ENCODE measurements at places on chromosomes 4 and X.
A peak's percentile ranks its signal among the peaks of the same experiment; 100 is the strongest.

- DNase-seq: no peak
Observed at GRCh38 chr4:25057299-25057698, 26.6 kb upstream of the LGI2 start.

DNA sequence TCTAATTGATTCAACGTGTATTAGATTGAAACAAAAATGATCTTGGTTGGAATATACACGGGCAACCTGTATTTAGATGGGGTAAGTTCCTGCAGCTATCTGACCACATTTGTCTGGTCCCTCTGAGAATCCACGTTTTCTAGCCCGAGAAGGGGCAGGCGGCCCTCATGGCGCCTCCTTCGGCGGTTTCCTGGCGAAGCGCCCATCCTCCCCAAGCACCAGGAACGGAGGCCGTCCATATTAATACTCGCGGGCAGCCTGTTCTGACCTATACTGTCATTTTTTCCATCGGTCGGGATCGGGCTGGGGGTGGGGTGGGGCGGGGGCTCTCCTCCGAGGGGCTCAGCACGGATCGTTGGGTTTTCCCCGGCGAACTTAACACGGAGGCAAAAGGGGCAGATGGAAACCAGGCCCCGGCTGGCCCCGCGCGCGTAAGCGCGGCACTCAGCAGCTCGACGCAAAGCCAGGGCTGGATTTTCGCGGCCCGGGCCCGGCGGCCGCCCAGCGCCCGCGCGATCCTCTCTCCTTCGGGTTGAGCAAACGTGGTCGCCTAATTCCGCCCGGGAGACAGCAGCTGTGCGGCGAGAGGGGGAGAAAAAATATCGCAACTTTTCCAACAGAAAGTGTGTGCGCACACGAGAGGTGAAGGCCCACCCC, 77.2 kb upstream of the BCOR start:
- DNase-seq: no peak

DNA sequence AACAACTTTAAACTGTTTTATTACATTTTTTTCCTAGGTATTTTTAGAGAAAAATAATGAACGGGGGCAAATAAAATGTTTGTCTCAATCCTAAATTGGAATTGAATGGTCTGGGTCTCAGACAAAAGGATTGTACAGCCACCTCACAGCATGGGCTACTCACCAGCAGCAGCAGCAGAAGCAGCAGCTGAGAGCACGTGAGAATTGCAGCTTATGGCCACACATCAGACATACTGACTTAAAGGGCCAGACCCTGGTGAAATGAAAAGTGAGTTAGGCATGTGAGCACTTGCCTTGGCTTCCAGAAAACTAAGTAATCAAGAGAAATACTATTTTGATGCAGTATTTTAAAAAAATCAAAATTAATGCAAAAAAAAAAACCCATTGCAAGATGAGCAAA, 56.6 kb downstream of the AASDH start:
- no peak for DNase-seq

GRCh38 chrX:397575-397974, 10.9 kb upstream of the PPP2R3B start:
- DNase-seq: peak; percentile 35

- no peak for DNase-seq
Observed at GRCh38 chr4:183718876-183719275, 59.8 kb downstream of the TRAPPC11 start.

GRCh38 chr4:70927502-70928137, 25.5 kb downstream of the MOB1B start:
- DNase-seq: no peak

GRCh38 chr4:106062452-106062875, 167.2 kb downstream of the NPNT start:
- DNase-seq: no peak

GRCh38 chr4:94399721-94400120, 52.0 kb upstream of the PDLIM5 start:
- DNase-seq: no peak

DNA sequence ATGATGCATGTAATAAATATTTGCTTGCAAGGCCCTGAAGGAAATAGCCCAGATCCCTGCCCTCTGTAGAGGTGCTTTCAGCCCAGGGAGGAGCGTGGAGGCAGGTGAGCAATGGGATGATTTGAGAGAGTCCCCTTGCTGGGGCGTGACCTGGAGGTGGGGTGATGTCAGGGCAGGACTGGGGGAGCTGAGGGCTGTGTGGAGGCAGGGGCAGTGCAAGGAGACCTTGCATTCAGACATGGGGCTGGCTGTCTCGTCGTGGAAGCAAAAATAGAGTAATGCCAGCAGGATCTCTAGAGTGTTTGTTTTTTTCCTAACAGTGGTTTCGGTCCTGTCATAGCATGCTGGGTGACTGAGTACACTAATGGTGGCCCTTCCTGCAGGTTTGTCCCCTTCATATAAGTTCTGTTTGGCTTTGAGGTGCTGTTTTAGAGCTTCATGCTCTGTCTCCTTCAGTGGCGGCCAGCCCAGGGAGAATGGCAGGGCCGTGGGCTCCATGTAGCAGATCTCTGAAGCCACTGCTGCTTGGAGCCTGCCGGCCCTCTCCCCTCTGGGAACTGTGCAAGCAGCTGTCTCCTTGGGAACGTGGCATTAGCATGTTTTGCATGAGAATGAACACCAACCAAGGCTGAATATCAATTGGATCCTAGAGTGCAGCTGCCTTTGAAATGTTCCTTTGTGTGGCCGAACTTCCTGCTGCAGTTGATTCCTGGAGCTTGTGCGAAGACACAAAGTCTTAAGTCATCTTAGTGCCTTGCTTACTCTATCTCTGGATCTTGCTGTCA, 39.3 kb upstream of the CLDN34 start:
- no peak for DNase-seq

DNA sequence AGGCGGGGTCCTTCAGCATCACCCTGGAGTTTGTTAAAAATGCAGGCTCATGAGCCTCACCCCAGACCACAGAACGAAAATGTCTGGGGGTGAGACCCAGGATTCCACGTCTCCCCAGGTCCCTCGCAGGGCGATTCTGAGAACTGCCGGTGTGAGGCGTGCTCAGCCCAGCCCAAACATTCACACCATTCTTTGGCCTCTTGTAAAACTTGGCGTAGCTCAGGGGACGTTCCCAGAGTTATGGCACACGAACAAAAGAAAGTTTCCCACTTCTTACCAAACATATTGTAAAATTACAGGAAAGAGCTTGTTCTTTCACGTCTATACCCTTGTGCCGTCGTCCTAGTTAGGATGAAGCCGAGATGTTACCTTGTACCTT, 12.9 kb downstream of the CD99 start:
- DNase-seq: no peak

DNA sequence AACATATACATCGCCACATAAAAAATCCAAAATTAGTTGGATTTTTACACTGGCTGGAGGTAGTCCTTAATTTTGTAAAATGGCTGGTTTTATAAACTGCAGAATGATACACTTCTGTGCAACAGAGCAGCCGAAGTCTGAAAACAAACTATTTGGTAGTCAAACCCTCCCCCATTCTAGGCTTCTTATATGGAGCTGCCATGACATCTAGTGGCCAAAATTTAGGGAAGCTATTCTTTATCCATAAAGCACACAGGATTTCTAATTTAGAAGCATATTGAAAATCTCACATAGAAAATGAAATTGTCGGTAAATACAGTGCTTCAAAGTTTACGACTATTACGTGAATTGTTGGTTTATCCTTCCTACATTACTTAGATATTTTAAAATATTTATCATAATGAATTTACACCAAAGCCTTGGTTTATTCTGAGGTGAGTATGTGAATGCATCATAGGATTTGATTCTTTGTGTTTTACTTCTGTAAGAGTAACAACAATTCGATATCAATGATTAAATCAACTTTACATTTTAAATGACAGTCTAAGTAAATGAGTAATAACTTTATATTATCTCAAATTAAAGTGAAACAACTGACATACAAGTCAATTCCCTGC, 113.4 kb upstream of the FAM241A start:
- DNase-seq: peak; percentile 26

DNA sequence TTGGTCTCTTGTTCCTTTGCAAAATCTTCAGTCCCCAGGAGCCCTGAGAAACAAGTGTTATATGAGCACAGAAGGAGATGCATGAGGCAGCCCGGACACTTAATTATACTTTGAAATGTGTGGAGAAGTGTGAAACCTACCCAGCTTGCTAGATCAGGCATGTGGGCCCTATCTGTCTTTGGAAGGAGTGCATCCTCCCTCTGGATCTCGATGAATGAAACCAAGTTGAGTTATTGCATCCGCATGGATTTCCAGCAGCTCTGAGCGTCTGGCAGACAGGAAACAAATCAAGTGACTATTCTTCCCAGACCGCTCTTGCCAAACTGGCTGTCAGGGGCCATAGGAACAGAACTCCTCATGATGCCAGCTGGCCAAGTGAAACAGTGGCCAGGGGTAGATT, 19.6 kb upstream of the SOWAHD start:
- DNase-seq: no peak

GRCh38 chrX:150544835-150545770, 23.3 kb upstream of the MTM1 start:
- DNase-seq: no peak

DNA sequence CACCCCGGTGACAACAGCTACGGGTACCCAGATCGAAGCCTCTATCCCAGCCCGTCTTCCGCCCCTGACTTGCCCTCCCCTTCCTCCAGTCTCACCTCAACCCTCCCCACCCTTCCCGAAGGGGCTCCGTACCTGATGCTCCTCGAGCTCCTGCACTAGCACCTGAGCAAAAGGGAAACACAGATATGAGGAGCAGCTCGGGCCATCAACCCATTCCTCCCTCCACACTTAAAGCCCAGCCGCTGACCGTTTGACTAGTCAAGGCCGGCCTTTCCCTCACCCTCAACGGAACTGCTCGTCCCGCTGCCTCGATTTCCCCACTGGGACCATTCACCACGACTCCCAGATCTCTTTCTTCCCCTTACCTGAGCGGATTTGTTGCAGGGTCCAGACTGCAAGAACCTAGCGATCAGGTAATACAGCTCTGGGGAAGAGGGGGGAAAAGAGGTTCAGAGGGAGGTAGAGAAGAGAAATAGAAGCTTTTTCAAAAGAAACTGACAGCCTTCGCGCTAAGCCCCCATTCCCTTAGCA, 731 bp downstream of the BRWD3 start:
- DNase-seq: no peak

- DNase-seq: no peak
Observed at GRCh38 chr4:84070289-84070688, 428.8 kb downstream of the NKX6-1 start.

GRCh38 chr4:87227751-87228151, 7.3 kb upstream of the KLHL8 start:
- no peak for DNase-seq

DNA sequence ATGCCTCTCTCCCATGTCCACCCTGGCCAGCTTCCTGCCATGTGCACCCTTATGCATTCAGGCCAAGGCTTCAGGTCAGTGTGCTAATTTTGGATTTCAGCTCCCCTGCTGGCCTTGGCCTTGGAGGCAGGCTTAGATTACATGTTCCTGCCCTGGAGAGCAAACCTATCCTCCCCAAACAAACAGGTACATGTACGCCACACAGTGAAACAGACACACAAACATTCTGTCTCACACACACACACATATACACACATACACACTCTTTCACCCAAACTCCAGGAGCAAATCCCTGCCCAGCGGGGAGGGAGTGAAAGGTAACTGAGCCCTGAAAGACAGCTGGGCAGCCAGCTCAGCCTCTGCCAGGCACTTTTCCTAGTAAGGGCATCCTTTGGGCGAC, 62.7 kb upstream of the ARHGAP36 start:
- DNase-seq: no peak

DNA sequence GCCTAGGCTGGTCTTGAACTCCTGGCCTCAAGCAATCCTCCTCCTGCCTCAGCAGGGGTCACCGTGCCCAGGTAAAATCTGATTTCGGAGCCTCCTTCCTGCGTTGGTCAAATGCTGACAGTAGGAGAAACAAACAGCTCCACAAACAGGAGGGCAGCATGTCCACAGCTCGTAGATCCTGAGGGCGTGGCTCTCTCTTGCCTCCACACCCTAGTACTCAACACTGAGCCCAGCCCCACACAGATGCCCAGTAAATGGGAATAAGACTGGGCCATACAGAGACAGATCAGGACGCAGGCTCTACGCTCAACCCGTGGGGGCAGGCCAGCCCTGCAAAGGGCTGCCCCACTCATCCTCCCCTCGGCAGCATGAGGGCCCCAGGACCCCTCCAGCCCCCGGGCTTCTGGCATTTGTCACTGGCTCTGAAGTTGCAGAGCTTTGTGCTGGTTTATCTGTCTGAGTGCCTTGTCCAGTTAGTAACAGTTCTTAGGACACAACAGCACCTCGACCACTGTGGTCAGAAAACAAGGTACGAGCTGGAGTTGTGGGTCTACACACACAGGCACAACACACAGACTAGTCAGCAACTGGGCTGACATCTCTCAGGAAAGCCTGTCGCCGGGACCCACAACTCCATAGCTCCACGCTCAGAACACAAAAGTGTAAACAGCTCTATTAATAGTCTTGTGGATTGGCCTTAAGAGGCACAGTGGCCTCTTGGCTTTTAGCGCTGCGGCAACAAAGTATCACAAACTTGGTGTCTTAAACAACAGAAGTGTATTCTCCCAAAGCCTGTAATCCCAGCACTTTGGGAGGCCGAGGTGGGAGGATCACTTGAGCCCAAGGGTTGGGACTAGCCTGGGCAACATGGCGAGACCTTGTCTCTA, 5.2 kb downstream of the TNIP2 start:
- DNase-seq: no peak

GRCh38 chr4:84495118-84495793, 3.8 kb downstream of the NKX6-1 start:
- DNase-seq: no peak

GRCh38 chr4:106032851-106033286, 137.6 kb downstream of the NPNT start:
- no peak for DNase-seq

DNA sequence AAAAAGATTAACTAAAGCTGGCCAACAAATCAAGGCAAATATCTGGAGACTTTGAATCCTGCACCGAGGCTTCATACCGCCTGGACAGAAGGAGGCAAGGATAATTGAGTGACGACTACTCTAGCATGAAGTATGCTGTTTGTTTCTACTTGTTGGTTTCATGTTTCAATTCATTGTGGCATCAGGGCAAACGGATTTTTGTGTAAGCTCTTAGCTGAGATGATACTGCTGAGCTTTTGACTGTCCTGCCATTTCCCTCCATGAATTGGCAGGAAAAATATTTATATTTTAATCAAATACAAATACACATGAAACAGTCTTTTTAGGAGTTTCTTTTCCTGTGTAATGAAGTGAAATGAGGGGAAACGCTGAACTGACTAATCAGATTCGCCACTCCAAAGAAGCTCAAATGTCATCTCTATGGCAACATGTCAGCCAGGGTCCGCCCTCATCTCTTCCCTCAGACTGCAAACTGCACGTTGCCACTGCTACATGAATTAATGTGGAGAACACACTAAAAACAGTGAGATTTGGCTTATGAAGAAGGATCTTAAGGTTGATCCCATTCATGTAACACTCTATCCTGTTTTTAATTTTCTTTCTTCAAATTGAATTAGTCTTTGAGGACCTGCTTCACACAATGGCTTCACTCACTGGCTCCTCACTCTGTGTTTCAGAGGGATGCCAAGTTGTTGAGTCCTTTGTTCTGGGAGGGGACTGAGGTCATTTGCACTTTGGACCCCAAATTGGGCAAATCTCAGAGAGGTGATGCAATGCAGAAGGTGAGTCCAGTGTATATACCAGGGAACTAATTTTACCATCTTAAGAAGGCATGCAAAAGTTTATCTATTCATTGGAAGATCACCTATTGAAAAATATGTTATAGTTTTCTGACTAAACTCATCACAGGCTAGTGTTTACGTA, 149.6 kb upstream of the MID1 start:
- no peak for DNase-seq

Measured in forelimb muscle (tissue), 1 donor.